Fibroblast of the aortic adventitia (primary cell): ENCODE measurements at places on chromosomes 13 and 19. TPM values are rescaled to one million over a fixed set of nuclear protein-coding genes. Genes with fewer than 3 reads are reported as not detected.
A peak's percentile ranks its signal among the peaks of the same experiment; 100 is the strongest.

GRCh38 chr13:95355494-95355893 lies 54.2 kb upstream of the ABCC4 start:
- DNase-seq: peak; percentile 12

Gene FXYD3
- 1.3 TPM in 1 of 2 replicates, not detected in the other for total RNA-seq

- no peak for DNase-seq
Measured at GRCh38 chr13:27926644-27927434, 7.0 kb downstream of the PDX1 start.

DNA sequence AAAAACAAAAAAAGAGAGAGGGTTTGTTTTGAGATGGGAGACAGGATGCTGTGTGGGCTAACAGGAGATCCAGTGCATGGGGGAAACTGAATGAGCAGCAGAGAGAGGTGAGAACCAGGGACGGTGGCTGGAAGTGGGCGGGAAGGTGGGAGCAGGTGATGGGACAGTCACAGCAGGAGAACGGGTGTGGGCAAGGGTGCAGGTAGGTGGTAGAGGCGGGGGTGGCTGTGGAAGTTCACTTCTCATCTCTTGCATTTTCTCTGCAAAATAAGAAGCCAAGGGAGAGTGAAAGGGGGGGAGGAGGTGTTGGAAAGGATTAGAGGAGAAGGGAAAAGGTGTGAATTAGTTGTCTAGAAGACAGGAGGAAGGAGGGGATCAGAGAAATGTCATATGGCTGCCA lies 21.9 kb downstream of the FBXO17 start:
- DNase-seq: no peak

- DNase-seq: no peak
Measured at GRCh38 chr13:49512578-49512977, 16.8 kb downstream of the PHF11 start.

- DNase-seq: no peak
Measured at GRCh38 chr19:15096223-15096622, 11.0 kb upstream of the SYDE1 start.

- no peak for DNase-seq
Measured at GRCh38 chr13:107018285-107018684, 450.3 kb upstream of the ARGLU1 start.

GRCh38 chr13:71912524-71912923 lies 45.5 kb upstream of the DACH1 start:
- no peak for DNase-seq

Gene SULT2A1
- total RNA-seq: not detected in 2 replicates

- DNase-seq: no peak
Measured at GRCh38 chr19:4362101-4362828, 18.9 kb downstream of the MPND start.

DNA sequence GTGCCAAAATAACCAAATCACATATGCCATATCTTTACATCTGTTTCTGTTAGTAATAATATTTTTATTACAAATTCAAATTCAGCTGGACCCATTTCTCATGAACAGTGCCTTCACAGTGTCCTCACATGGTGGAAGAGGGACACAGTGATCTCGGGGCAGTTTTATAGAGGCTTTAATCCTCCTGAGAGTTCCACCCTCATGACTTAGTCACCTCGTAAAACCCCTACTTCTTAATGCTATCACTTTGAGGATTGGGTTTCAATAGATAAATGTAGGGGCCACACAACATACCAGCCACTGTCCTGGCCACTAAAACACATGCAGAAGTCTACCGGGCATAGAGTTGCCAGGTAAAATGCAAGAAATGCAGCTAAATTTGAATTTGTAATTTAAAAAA lies 201.5 kb downstream of the MYO16 start:
- no peak for DNase-seq

- DNase-seq: no peak
Measured at GRCh38 chr13:26896986-26897668, 136.5 kb upstream of the GPR12 start.

Gene CGB5
- total RNA-seq: not detected in 2 replicates

DNA sequence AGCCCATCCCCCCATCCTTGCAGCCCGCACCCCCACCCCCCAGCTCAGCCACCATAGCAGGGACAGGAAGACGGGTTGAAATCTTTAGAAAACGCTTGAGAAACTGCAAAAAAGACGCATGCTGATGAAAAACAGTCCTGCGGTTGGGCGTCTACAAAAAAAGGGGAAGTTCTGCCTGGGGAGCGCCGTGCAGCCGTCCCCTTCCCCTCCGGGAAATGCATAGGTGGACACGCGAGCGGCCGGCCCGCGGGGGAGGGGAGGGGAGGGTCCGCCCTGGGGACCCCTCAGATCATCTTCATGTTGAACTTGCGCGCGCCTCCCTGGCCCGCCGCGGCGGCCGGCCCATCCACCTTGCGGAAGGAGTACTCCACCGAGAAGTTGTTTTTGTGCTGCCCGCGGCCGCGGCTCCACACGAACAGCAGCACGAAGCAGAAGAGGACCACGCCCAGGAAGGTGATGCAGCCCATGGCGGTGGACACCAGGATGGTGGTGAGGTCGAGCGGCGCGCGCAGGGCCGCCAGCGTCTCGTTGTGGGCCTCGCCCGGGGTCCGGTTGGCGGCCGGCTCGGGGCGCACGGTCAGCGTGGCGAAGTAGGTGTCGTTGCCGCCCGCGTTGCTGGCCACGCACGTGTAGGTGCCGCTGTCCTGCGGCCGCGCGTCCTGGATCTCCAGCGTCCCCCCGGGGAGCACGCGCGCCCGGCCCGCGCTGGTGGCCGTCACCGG lies 7.9 kb upstream of the PEAK3 start:
- no peak for DNase-seq

DNA sequence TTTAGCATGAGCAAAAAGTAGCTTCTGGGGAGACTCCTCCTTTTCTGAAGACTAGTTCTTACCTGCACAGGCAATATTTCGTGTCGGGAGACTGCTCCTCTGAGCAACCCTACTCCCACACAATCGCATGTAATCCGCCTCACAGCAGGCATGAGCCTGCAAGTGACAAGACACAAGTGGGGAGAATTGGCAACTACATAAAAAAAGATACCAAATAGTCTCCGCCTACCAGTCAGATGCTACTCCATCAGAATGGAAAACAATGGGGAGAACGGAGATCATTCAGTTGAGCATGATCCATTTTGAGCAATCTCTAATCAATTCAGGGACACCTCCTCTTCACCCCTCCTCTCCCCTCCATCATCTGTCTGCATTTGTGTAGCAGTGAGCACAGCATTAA lies 321.0 kb downstream of the COG6 start:
- DNase-seq: no peak

Gene LGALS14
- not detected in 2 replicates for total RNA-seq

GRCh38 chr13:97967226-97967625 lies 13.8 kb downstream of the IPO5 start:
- DNase-seq: no peak

DNA sequence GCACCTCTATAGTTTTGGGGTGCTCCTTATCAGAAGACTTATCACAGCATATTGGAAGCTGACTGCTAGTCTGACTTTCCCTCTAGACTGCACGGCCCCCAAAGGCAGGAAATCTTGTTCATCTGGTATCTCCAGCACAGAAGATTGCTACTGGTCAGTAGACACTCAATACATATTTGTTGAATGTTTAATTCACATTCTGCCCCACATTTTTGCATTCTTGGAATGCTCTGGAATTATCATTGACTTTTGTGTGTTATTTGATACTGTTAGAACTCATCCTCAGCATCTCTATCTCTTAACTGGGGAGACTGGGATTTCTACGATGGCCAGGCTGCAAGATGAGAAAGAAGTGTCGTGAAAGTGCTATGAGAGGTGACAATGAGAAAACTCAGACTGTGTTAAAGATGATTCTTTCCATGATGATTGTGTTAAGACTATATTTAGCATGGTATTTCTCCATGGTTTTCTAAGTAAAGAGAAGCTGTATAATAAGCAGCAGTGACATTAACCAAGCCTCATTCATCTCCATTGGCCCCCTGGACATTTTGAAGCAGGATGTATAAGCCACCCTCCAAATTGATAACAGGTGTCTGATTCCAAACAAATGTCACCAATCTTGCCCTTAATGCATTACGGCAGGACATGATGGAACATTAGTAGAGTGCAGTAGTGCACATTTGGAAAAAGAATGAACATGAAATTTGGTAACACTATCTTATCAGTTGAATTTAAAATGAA lies 440.9 kb downstream of the RFC3 start:
- no peak for DNase-seq

Gene MEDAG
- 122 and 325 TPM in 2 replicates for total RNA-seq

GRCh38 chr19:43743059-43743458 lies 11.7 kb downstream of the SMG9 start:
- DNase-seq: peak; percentile 77

Gene WDR87
- not detected in 2 replicates for total RNA-seq

Gene C1QTNF9B
- not detected in 2 replicates for total RNA-seq

Gene KLK8
- total RNA-seq: not detected in 2 replicates

DNA sequence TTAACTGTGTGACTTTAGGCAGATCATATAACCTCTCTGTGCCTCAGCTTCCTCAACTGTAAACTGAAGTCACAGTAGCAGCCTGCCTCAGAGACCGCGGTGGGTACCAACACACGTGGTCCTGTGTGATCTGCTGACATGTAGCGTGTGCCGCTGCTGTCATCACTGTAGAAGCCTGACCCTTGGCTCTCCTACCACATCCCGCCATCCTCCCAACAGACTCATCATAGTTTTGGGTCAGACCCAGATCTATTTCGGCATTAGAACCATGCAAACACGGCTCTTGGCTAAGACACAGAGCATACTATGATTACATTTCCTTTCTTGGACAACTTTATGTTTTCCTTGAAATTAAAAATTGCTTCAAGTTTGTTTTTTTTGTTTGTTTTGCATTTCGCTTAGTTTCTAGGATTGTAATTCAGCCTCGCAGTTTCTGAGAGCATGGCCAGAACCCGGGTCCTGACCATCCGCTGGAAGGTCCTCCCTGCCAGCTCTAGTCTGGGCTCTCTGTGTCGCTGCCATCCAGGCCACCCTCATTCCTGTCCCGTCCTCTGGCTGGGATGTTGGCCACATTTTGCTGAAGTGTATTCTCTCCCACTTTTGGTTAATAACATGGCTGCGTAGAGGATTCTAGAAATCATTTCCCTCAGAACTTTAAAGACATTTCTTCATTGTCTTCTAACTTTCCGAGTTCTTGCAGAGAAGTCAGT lies 53.0 kb downstream of the GGACT start:
- DNase-seq: peak; percentile 76

DNA sequence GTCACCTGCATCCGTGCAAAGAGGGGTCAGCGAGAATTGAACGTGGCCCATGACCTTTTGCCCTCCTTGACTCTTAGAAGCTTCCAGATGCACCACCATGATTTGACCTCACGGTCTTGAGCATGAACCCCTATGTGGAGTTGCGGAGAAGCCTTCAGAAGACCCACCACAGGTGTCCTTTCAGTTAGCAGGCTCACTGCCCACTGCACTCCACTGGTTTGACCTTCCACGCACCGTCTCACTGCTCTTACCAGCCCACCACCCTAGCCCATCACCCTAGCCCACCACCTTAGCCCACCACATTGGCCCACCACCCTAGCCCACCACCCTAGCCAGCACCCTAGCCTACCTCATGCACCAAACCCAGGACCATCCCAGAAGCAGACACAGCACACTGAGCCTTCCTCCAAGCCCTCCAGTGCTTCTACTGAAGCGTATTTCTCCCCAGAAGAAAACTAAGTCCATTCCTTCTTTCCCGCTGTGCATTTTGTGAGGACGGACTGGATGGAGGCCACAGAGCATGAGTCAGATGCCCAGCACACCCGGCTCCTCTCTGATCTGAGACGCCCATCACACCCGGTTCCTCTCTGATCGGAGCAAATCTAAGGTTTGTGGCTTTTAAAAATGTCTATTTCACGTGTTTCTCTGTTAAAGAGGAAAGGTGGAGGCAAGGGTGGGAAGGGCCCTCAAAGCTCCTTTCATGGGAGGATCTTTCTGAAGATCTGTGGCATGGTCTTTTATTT lies 45.8 kb downstream of the SOX1 start:
- no peak for DNase-seq

GRCh38 chr13:43572656-43573360 lies 214.0 kb downstream of the ENOX1 start:
- DNase-seq: peak; percentile 21

Gene KANK3
- total RNA-seq: 0.09 and 0.16 TPM in 2 replicates

DNA sequence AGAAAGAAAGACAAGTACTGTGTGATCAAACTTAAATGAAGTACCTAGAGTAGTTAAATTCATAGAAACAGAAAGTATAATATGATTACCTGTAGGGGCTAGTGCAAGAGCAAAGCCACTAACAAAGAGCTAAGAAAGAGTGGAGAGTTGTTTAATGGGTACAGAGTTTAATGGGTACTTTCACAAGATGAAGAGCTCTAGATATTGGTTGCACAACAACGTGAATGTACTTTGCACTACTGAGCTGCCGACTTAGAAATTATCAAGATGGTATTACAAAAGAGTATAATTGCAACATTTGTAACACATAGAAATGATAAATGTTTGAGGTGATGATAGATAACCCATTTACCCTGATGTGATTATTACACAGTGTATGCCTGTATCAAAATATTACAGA lies 140.3 kb upstream of the GPC6 start:
- DNase-seq: no peak

DNA sequence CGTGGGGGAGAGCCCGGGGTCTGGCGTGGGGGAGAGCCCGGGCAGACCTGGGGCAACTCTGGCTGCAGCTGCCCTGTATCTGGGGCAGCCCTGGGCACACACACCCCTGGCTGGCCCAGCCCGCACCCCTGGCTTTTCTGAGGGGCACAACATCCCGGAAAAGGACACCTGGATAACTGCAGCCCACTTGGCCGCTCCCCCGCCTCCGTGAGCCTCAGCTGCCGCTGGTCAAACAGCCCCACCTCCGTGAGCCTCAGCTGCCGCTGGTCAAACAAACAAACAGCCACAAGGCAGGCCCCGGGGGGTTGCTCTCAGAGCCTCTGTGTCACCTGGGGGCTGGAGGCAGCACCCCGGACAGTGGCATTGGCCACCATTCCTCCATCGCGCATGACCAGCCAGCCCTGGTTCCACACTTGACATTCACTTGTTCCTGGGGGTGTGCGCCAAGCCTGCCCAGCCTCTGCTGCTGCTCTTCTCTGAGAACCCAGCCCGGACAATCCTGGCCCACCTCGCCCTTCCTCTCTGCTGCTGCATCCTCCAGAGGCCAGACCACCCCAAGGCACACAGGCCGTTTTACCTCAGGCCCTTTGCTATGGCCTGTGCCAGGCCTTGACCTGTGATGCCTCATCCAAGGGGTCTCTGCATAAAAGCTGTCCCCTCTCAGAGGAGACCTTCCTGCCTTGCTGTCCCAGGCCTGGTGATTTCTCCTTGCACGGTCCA lies 19.9 kb downstream of the CEBPG start:
- no peak for DNase-seq

GRCh38 chr13:49216334-49216733 lies 3.8 kb upstream of the MLNR start:
- no peak for DNase-seq

Gene ZNF560
- total RNA-seq: 0.09 and 0.16 TPM in 2 replicates

Gene CLDN10
- total RNA-seq: 0.27 TPM in 1 of 2 replicates, not detected in the other

- no peak for DNase-seq
Measured at GRCh38 chr19:19061506-19061905, 2.3 kb upstream of the SLC25A42 start.

Gene USPL1
- 17.0 and 20.3 TPM in 2 replicates for total RNA-seq

- no peak for DNase-seq
Measured at GRCh38 chr13:46736541-46737310, 60.2 kb downstream of the ESD start.
